ENCODE measurements at places on chromosomes 6 and 20.

GRCh38 chr6:42084889-42085288 lies 34.6 kb downstream of the TAF8 start:
- DNase-seq = no peak

DNA sequence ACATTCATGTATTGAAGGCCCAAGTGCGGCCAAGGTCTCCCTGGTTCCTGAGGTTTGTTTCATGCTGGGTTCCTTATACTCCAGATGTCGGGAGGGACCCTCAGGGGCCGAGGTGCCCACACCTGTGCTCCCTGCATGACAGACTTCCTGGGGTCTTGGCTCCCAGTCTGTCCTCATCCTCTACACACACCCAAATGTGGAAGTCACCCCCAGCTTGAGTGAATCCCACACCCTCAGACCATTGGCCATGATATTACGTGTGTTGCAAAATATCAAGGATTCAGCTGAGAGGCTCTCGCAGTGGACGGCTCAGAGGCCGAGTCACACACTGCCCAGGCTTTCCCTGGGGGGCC lies 82.2 kb upstream of the DUSP22 start:
- no peak for DNase-seq

GRCh38 chr6:105313211-105313610 lies 89.7 kb downstream of the PREP start:
- no peak for DNase-seq

GRCh38 chr20:35887393-35888064 lies 66.8 kb downstream of the SCAND1 start:
- DNase-seq = no peak

- no peak for DNase-seq
These were observed 93.3 kb downstream of the SESN1 start for GRCh38 chr6:109001291-109001894.

DNA sequence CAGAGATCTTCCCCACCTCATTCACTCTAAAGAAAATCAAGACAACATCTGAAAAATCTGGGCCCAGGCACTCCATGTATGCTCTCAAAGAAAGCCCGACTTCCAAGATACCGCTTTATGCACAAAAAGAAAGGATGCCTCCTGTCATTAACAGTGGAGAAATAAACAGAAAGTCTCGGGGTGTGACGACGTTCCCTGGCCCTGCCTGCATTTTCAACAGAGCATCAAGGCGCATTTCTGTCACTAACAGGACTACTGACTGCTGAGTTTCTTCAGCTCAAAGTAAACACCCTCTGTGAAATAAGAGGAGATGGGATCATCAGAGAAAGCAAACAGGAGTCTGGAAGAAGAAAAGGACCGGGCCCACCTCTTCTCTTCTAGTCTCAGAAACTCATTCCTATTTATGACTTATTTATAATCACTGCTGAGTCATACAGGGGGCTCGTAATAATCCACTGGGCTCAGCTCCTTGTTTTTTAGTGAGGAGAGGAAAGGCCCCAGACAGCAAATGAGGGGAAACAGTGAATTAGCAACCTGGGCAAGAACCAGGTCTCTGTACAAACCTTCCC lies 99.7 kb downstream of the ZMYND8 start:
- DNase-seq = no peak

GRCh38 chr6:26299286-26300042 lies 65.5 kb upstream of the BTN3A2 start:
- DNase-seq = no peak

DNA sequence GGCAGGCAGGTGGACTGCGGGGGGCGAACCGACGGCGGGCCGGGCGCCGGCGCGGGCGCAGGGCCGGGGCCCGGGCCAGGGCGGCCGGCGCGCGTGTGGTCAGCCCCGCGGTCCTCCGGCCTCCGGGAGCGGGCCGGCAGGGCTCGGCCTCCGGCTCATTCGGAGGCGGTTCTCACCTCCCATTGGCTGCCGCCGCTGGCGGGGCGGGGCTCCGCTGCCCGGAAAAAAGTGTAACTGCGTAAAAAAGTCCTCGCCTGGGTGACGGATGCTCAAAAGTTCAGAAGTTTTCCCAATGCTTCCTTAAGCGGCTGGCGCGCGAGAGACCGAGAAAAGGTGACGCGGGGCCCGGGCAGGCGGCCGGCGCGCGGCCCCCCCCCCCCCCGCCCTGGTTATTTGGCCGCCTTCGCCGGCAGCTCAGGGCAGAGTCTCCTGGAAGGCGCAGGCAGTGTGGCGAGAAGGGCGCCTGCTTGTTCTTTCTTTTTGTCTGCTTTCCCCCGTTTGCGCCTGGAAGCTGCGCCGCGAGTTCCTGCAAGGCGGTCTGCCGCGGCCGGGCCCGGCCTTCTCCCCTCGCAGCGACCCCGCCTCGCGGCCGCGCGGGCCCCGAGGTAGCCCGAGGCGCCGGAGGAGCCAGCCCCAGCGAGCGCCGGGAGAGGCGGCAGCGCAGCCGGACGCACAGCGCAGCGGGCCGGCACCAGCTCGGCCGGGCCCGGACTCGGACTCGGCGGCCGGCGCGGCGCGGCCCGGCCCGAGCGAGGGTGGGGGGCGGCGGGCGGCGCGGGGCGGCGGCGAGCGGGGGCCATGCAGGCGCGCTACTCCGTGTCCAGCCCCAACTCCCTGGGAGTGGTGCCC lies at the start of gene FOXC1:
Gene FOXC1, plus strand, starts transcription at position 268 of the 849 bp plus-strand sequence. Its CDS starts 531 bp downstream, at position 799.
- DNase-seq = no peak

- no peak for DNase-seq
These were observed 193.9 kb upstream of the CITED2 start for GRCh38 chr6:139568151-139568955.

All from HS-27A (cell line).